HL-60 (cell line): ENCODE measurements at places on chromosomes 1 and 21.

- peak; percentile 14 for DNase-seq
These were observed 17.1 kb downstream of the ATP5PF start for GRCh38 chr21:25717491-25718147.

DNA sequence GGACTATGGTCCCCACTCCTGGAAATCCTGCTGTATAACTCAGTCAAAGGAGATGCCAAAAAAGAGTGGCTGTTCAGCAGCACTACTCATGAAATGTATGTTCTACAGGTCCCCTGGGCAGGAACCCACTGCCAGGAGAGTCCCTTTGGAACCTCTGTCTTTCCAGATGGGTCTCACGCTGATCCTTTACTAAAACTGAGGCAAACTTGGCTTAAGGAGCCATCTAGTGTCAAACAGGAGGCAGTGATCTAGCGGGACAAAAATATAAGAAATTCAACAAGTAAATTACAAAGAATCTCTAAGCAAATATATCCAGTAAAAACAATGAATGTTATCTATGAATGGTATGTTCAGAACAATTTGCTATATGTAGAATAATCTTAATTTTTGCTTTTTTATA lies 80.5 kb upstream of the PRMT6 start:
- no peak for DNase-seq

GRCh38 chr1:30101487-30102227 lies 621.7 kb downstream of the MATN1 start:
- no peak for DNase-seq

DNA sequence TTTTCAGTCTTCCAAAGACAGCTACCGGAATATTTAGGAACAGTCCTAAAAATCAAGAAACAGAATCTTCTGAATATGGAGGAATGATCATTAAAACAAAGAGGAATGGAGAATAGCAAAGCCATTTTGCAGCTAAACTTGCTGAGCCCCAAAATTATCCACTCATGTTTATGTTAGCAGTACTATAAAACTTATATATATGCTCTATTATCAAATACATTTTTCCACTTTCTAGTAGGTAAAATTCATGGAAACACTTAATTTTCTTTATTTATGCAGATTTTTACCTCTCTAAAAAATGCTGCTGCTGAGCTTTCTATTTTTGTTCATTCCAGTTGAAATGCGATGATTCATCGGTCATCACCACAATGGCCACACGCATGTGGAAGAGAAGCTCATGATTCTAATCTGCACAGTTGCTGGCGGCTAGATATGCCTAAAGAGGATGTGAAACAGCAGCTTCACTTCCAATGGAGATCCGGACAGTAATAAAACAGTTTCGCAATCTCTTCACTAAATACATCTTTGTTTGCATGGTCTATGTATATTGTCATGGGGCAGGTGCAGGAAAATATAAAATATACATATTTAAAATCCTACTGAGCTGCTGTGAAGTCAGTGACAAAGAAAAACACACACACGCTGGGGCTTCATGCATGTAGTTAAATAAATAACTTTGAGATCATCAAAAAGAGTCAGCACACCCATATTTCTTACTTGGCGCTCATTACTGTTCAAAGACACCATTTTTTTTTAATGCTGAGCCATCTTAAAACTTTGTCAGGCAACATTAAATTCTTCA lies 292.2 kb downstream of the SMYD3 start:
- peak; percentile 92 for DNase-seq

DNA sequence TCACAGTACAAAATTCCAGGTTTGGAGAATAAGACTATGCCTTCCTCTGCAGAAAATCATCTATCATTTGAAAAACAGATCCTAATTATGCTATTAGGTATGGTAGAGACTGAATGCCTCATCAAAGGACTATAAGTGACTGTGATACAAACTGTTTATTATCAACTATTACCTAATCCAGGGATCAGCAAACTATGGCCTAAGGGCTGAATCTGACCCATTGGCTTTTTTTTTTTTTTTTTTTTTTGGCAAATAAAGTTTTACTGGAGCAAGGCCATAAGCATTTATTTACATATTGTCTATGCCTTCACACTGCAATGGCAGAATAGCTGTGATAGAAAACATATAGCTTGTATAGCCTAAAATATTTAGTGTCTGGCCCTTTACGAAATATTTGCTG lies 4.7 kb upstream of the ASPM start:
- DNase-seq, result no peak

- DNase-seq, result peak; percentile 29
These were observed 27.3 kb downstream of the F11R start for GRCh38 chr1:160993544-160994193.

GRCh38 chr1:63813829-63814277 lies 40.0 kb downstream of the ROR1 start:
- no peak for DNase-seq

- peak; percentile 52 for DNase-seq
These were observed 2.6 kb downstream of the IRF2BP2 start for GRCh38 chr1:234607109-234608024.

GRCh38 chr1:16134066-16134801 lies 21.6 kb downstream of the EPHA2 start:
- no peak for DNase-seq

- DNase-seq, result no peak
These were observed 69.0 kb downstream of the DDR2 start for GRCh38 chr1:162701286-162701685.

DNA sequence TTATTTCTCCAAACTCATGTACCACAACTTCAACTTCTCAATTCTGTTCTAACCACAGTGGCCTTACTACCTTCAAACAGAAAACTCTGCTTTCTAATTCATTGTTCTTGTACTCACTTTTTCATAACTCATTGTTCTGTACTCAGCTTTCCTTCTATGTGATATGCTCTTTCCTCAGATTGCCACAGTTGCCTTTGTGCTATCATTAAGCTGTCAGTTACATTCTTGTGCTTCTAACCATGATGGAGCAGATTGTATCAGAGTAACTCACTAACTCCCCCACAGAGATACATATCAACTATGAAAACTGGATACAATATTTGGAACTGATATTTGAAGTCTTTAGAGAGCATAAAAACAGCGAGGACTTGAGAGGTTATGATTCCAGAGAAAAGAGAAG lies 1213.7 kb downstream of the KCNT2 start:
- no peak for DNase-seq

GRCh38 chr1:152505083-152505482 lies 5.5 kb upstream of the LCE5A start:
- DNase-seq, result no peak

DNA sequence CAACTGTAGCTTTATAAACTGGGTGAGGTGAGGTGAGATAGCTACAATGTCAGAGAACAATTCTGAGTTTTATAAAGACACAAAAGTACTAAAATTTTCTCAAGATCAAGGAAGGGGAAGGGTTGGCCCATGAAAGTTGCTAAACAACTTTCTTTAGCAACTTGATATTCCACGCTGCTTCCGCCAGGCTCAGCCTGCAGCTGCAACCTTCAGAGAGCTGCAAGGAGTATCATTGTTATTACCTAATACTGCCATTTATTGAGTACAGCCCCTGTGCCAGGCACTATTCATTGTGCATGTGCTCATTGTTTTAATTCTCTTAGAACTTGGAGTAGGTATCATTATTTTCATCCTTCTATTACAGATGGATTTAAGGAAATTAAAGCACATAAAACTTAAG lies 34.1 kb upstream of the SUCO start:
- DNase-seq, result peak; percentile 88

- no peak for DNase-seq
These were observed 92.9 kb downstream of the DPYD start for GRCh38 chr1:97827887-97828286.

GRCh38 chr1:9009438-9010370 lies 16.5 kb downstream of the SLC2A7 start:
- DNase-seq, result peak; percentile 43

- no peak for DNase-seq
These were observed 106.3 kb upstream of the CSF3R start for GRCh38 chr1:36588972-36589371.

- no peak for DNase-seq
These were observed 8.6 kb downstream of the E2F2 start for GRCh38 chr1:23522244-23522982.

GRCh38 chr21:26028183-26028582 lies 142.4 kb downstream of the APP start:
- no peak for DNase-seq

DNA sequence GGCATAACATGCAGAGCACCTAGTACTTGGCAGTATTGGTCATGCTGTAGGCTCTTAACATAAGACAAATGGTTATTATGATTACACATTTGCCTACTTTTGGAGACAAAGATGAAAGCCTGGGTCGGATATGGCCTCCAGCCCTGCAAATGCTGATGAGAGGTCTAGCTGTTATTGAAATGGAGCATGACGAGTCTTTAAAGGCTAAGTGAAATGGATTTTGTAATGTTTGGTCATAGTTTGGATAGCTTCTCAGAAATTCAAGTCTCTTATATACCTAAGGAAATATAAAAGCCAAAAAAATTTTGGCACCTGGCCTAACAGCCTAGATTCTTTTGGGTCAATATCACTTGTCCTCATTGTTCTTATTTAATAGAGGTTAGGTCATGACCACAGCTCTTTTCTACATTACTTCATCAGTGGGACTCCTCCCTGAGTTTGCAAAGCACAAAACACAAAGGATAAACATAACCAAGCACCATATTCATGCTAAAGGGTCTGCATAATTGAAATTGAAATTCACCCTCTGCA lies 69.2 kb upstream of the WLS start:
- DNase-seq, result no peak

- no peak for DNase-seq
These were observed 5.3 kb downstream of the CLCA2 start for GRCh38 chr1:86429122-86429725.

GRCh38 chr1:81414488-81415015 lies 386.2 kb upstream of the ADGRL2 start:
- DNase-seq, result no peak

GRCh38 chr1:232553809-232554208 lies 76.1 kb downstream of the SIPA1L2 start:
- no peak for DNase-seq

DNA sequence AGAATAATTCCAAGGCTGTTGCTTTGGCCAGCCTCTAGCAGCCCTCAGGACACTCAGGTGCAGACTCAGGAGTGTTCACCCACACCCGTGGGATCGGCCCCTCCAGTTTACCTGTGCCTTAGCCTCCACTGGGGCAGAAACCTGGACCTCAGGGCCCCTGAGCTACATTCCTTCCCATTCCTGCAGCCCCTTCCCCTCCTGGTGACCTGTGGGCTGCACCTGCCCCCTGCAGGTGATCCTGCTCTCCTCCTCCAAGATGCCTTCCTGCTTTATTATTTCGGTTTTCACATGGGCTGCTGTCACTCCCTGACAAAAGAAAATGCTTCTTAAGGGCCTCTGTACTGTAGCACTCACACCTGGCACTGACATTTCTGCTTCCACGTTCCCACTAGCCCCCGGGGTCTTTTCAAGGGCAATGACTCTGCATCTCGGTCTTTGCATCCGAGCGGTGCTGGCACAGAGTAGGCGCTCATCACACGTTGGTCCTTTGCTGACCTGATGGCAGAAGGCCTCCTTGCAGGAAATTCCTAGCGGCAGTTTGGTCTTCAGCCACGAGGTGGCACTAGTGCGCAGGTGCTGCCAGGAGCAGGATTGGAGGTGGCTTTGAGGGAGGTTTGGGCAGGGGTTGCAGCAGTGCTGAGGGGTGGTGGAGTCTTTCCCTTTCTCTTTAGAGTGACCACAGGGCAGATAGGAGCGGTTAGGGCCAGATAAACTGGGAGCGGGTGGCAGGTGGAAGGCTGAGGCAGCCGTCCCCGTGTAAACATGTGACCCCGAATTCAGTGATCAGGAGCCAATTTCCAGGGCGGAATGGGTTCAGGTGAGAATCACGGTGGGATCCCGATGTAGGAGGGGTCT lies 25.3 kb upstream of the ETV3 start:
- peak; percentile 57 for DNase-seq

- DNase-seq, result no peak
These were observed 52.4 kb downstream of the MAP3K21 start for GRCh38 chr1:233379869-233380438.

DNA sequence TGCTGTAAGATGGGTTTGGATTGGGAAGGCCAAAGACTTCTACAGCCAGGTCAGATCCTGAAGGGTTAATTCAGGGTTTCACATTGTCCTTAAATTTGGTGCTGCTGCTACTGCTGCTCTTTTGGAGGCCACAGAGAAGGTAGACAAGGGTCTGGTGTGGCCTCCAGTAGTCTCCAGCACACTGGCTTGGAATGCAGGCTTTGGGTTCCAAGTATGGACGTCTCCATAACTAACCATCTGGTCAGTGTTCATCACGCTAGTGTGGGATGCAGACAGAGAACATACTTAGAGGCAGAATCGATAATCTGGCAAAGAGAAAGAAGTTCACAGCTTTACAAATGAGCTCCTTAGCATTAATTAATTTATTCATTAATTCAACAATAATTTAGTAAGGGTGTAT lies 154.1 kb downstream of the ZBTB18 start:
- DNase-seq, result no peak

DNA sequence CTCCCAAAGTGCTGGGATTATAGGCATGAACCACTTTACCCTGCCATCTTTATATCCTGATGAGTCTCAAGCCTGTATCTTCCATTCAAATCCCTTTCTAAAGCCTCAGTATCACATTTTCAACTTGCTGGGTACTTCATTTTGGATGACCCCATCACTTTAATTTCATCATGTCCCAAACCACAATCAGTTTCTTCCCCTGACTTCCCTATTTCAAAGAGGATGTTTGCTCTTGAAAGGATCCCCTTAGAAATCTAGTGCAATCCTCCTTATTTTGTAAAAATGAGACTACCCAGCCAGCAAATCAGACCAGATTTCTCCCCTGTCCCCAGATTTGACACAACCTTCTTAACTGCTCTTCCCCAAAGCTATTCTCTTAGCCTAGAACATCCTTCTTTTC lies 7.0 kb upstream of the TRIT1 start:
- DNase-seq, result peak; percentile 77

DNA sequence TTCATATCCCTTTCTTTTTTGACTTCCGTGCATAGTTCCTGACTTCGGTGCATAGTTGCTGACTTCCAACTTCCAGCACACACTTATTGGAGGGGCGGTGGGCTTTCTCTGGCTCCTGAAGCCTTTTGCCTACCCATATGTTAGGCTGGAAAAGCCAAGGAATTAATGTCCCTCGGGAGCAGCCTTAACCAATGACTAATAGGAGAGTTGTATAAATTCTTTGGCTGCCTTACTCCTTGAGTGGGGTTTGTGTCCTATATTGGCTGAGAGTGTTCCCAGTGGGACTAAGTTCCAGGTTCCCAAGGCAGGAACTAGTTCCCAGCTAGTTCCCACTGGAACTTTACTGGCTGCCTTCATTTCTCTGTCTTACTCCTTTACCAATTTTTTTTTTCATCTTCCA lies 105.7 kb downstream of the ZNF326 start:
- no peak for DNase-seq

DNA sequence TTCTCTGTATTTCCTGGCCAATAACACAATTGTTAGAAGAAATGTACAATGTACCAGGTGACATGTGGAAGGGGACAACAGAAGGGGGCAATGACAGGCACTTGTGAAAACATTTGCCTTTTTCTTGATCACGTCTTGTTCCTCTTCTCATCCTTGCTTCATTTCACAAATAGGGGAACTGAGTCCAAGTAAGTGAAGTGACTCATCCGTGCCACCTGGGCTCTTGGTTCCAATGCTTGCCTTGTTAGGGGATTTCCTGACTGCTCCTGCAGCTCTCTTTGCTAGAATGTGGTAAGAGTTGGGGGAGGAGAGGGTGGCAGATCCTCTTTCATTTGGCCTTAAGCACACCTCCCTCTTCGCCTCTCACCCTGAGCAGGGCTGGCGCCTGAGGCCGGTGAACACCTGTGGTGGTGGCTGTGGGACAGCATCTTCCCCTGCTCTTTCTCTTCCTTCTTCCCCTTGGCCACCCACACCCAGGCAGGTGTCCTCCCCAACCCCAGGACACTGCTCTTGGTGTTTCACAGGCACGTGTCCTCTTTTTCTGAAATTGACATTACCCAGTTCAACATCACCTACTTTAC lies 2.2 kb upstream of the RHEX start:
- DNase-seq, result peak; percentile 97
